ENCODE measurements at places on chromosomes 16 and 17.

GRCh38 chr17:14196377-14196997 lies 40.2 kb downstream of the CDRT15 start:
- no peak for DNase-seq

DNA sequence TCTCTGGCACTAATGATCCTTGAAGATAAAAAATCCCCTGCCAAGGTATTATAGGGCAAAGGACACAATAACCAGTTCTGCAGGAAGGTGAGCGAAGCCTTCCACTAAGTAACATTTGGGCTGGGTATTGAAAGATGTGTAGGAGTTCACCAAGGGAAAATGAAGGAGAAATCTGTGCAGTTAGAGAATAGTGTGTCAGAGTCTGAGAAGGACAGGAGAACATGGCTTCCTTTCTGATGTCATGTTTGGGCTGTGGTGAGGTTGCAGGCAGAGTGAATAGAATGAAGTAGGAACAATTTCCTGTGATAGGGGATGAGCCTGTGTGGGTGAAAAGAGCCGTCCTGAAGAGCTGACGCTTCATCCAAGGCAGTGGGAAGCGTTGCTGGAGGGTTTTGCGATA lies 24.1 kb upstream of the CIITA start:
- no peak for DNase-seq

GRCh38 chr16:21650521-21650920 lies 1.9 kb downstream of the IGSF6 start:
- DNase-seq = no peak

DNA sequence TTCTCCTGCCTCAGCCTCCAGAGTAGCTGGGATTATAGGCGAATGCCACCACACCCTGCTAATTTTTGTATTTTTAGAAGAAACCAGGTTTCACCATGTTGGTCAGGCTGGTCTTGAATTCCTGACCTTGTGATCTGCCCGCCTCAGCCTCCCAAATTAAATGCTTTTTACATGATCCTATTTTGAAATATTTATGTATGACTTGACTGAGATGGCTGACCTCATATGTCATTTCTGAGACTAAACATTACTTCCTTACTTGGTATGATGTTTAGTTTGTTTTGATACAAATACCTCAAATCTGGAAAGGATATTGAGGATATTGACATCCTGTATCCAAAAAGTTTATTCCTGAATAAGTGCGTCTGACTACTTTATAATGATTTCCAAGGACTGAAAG lies 11.9 kb downstream of the CALCOCO2 start:
- DNase-seq = peak; percentile 38

GRCh38 chr17:8051831-8052230 lies 13.0 kb downstream of the ALOX15B start:
- DNase-seq = no peak

DNA sequence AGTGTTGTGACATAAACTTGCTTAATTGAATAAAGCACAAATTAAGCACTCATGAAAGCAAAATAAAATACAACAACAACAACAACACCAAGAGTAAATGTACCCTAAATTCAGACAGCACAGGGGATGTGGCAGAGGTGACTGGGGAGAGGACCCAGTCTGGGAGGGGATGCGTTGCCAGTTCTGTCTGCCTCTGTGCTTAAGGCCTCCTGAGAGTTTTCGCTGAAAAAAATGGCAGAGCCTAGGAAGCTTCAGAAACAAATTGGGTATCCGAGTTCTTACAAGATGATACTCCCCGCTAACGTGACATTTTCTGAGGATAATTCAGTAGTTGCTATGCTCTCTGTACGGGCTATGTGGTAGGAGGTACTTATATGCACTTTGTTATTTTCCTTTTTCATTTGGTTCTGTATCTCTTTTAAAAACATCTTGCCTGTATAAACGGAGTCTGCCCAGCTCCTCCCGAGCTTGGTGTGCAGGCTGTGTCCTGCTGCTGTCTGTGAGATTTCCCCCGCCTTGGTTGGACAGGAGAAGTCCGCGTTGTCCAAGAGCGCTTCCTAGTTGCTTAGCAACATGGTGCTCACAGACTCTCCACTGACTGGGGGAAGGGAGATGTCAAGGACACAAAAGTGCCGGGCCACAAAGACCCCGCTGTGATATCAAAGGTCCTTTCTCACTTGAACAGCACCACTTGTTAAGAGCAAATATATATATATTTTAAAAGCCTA lies 134.2 kb upstream of the CPHXL start:
- peak; percentile 21 for DNase-seq

DNA sequence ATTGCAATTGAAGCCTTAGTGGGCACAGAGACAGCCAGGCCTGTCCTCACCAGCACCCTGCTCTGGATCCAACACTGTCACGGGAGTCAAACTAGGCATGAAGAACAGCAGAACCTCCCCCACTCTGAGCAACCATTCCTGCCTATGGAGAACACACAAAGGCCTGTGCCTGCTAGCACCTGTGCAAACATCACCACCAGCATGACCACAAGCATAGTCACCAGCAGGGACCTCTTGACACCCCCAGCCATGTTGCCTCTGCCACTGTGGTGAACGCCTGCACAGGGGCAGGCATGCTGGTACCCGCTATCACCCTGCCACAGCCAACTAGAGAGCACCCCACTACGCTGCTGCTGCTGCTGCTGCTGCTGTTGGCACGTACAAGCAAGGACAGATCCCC lies 51.7 kb downstream of the CMC2 start:
- DNase-seq = no peak

DNA sequence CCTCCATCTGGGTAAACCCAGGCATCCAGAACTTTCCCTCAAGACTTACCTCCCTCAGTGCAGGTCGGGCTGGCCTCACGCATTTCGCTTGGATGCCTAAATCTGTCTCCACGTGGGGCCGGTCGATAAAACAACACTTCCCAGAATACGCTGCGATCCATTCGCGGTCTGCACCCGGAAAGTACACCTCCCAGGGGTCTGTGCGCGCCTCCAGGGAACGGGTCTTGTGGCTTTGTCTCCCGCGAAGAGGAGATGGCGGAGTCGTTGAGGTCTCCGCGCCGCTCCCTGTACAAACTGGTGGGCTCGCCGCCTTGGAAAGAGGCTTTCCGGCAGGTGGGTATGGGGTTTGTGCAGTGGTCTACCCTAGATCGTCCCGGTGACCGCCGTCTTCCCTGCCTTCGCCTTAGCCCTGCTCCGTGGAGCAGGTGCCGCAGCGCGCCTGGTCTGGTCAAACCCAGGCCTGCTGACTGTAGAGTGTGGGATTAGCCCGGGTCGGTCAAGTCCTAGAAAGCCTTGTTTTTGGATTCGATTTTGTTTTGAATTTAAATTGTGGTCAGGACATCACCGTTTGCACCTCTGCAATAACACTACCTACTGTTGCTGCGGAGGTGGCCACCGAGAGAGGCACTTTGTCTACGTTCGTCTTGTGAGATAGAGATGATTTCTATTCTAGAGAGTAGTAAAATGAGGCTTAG lies at the start of gene RPAIN:
Gene RPAIN (plus strand): TSS at position 224 of the 695 bp plus-strand sequence. CDS start 29 bp downstream, at position 253.
- DNase-seq = peak; percentile 81

DNA sequence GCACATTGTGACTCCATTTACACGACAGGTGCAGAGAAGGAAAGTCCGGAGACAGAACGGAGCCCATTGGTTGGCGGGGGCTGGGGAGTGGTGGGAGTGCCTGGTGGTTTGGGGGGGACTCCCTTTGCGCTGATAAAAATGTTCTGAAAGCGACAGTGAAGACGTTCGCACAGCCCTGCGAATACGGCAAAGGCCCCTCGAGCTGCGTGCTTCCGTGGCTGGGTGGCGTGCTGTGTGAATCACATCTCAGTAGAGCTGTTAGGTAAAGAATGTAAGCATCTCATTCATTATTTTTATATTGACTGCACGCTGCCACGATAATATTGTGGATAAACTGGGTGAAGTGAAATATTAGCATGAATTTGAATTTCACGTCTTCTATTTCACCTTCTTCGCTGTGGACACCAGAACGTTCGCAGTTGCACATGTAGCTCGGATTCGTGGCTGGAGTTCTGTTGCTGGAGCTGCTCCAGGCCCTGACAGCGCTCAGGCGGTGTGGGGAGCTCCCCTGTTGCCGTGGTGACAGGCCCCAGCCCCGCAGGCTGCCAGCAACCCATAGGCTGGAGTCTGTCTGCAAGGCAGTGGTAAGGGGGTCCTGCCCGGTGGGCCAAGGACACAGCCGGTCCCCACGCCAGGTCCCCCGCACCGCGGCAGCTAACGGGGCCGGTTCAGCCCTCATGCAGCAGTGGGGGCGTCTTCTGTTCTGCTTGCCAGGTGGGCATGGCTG lies 44.6 kb downstream of the SOX8 start:
- no peak for DNase-seq

GRCh38 chr17:48131216-48131824 lies 23.8 kb downstream of the SNX11 start:
- peak; percentile 72 for DNase-seq

DNA sequence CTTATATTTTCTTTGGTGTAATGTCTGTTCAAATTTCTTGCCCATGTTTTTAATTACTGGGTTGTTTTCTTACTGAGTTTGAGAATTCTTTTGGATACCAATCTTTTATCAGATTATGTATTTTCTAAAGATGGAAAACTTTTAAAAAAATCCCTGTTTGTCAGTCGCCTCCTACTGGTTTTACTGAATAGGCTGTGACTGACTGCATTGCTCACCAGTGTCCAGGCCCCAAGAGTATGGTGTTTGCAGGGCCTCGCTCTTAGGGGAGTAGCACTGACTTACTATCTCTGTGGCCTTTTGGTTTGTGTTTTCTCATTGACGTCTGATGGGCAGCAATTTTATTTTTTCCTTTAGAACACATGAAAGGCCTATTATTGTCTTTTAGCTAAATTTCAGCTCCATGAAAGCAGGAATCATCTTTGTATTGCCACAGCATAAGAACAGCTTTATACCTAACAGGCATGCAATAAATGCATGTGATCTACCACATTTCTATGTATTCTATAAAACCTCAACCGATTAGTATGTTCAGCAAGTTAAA lies 188.4 kb downstream of the AATF start:
- DNase-seq = no peak

GRCh38 chr16:1171001-1171400 lies 18.1 kb downstream of the CACNA1H start:
- DNase-seq = no peak

- peak; percentile 94 for DNase-seq
Measured at GRCh38 chr17:15262291-15263205, 2.6 kb downstream of the PMP22 start.

GRCh38 chr17:45060797-45061605 lies at the start of gene NMT1:
NMT1 (plus strand) TSS chr17:45061317; CDS start chr17:45061330, 13 bp downstream.
- peak; percentile 99 for DNase-seq

- DNase-seq = no peak
Measured at GRCh38 chr17:1227917-1228780, 42.1 kb upstream of the BHLHA9 start.

DNA sequence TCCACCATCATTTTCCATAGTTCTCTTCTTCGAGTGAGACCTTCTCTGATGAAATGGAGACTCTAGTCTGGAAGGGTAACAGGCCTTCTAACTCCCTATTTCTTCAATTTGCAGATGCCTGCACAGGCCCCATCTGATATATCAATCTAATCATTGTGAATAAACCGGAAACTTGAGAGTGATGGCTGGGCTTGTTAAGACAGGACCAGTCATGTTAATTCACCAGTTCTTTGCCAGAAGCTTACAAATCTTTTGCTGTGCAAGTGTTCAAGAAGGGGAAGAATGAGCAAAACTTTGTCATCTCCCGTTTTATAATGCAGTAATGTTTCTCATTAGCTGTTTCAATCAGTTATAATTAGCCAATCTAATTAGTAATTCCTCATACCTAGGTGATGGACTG lies 1561.3 kb upstream of the GOT2 start:
- no peak for DNase-seq

DNA sequence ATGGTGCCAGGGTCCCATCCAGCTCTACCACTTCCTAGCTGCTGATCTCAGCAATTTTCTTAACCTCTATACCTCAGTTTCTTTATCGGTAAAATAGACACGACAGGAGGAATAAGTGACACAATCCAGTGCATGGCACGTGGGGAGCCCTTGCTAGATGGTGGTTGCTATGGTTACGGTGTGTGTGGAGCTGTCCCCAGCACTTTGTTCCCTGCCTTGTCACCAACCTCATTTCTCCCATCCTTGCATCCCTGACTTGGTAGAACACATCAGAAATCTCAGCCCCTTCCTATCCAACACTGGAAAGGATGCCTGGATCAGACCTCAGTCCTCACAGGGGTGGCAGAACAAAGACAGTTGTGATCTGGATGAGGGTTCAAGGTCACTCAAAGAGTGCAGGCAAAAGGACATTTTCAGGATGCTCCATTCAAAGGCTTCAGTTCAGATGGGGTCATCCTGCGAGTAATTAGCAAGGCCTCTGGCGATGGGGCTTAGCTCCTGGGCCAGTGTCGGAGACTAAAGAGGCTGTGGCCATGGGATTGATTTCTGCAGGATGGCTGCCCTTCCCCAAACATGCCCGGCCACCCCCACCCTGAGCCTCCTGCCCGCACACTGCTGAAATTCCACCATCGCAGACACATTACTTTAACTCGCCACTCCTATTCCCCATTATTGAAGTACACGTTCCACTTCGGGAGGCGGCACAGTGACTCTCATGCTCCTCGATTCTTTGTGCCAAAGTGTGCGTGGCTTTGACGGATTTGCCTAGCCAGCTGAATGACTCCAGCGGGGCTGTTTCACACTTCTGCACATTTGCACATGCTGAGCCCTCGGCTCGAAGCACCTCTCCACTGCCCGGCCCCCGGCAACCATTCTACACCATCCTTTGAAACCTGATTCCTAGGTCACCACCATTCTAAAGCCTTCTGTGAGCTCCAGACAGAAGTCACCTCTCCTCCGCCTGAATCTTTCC lies 40.3 kb downstream of the WNT3 start:
- no peak for DNase-seq

DNA sequence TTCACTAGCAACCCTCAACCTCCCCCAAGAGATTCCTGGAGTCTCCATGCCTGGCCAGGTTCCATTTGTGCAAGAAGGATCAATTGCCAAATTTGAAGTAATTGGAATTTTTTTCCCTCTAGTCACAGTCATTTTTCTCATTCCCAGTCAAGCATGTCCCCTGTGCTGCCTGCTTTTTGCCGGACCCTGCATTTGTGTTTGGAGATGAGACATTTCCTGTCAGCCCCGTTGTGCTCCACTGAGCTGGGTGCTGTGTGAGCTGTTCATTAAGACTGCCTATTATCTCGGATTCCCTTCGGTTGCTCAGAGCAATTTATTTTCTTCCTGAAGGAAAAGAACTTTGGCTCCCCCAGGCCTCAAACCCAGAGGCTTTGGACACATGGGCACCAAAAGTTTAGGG lies 201.0 kb upstream of the NLRP1 start:
- DNase-seq = peak; percentile 34

GRCh38 chr17:12726131-12726530 lies 60.4 kb downstream of the MYOCD start:
- DNase-seq = no peak

DNA sequence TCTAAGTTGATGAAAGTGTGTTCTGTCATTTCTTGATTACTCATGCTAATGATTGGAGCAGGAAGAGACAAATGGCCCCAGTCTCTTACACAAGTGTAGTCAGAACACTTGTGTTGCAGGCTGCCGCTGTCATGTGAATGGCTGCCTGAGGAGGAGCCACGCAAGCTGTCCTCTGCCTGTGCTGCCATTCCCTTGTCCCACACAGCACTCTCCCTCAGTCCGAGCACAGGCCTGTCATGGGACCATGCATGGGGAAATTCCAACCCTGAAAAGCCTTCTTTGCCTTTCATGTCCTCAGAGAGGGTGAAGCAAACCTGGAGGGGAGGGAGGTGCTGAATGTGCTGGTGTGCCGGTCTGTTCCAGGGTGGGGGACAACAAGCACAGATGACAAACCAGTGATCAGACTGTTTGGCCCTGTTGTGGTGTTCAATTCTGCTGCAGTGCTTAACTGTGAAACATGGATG lies 109.4 kb downstream of the MRTFB start:
- DNase-seq = peak; percentile 54
